ENCODE measurements at places on chromosomes 1 and 21. TPM values are rescaled to one million over a fixed set of nuclear protein-coding genes. Genes with fewer than 3 reads are reported as not detected.

Gene CELA2A
- total RNA-seq, result not detected

Gene AZIN2
- 0.99 TPM for total RNA-seq

Gene AKR7A2
- total RNA-seq, result 42.5 TPM

Gene SH2D1B
- total RNA-seq, result not detected

Gene PADI2
- not detected for total RNA-seq
